ENCODE measurements at places on chromosomes 6 and 20.

GRCh38 chr6:23307516-23307915 is 738.1 kb downstream of the HDGFL1 start:
- no peak for DNase-seq

GRCh38 chr6:7390226-7390878 is 744 bp downstream of the RIOK1 start:
- no peak for DNase-seq

GRCh38 chr6:74554041-74554440 is 651.8 kb downstream of the COL12A1 start:
- no peak for DNase-seq

DNA sequence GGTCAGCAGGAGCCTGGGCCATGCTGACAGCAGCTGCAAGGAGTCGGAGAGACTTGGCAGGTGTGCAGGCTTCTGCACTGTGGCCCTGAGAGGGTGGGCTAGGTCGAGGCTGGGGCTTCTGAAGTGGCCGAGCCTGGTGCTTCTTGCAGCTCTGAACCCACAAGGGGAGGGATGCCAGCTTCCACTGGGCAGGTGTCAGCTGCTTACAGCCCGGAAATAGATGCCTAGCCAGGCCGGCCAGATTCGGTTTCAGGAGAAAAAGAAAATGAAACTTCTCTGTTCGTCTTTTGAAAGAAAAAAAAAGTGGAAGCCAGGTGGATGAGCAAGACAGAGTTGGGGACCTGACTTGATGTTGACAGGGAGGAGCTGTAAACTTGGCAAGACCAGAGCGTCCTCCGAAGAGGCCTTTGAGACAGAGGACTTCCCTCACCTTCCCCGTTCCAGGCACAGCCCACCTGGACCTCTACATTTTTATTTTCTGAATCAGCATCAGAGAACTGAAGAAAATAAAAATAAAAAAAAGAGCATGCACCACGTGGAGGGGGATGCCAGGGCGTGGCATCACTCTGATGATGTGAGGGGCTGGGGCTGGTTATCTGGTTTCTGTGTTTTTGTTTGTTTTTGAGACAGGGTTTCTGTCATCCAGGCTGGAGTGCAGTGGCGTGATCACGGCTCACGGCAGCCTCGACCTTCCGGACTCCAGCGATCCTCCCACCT is at the start of gene ZBP1:
Gene ZBP1 (minus strand): TSS at position 153 of the 717 bp plus-strand sequence. CDS start 131 bp downstream, at position 22.
- DNase-seq: peak; percentile 31

DNA sequence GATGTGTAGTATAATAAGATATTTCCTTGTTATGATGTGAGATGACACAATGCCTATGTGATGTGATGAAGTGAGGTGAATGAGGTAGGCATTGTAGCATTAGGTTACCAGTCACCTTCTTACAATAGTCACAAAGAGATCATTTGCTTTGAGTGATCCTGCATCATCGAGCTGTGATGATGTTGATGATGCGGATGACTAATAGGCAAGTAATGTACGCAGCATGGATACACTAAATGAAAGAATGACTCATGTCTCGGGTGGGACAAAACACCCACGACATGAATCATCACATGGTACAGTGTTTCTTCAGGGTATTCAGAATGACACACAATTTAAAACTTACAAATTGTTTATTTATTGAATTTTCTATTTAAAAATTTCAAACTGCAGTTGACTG is 806.3 kb upstream of the GJE1 start:
- peak; percentile 26 for DNase-seq

GRCh38 chr20:63641792-63642523 is 11.3 kb downstream of the STMN3 start:
- peak; percentile 97 for DNase-seq

GRCh38 chr6:158032354-158032733 is 50.7 kb downstream of the SYNJ2 start:
- DNase-seq: no peak

DNA sequence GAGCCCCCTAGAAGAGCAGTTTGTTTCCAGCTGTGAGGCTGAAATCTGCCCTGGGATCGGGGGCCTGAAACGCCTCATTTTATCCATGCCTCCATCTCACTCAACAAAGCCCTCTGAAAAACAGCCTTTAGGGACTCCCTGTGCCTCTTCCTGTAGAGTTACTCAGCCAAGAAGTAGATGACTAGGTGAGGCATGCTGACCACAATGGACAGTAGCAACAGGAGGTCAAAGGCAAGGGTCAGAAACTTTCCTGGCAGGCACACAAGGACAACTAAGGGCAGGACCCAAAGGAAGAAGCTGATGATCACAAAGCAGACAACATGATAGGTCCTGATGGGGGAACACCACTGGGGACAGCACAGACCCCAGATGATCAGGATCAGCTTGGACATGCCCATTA is 12.8 kb downstream of the MAS1L start:
- DNase-seq: no peak

- no peak for DNase-seq
Measured at GRCh38 chr20:7432612-7433011, 507.6 kb downstream of the HAO1 start.

GRCh38 chr6:132017942-132018341 is 66.8 kb upstream of the CCN2 start:
- DNase-seq: no peak

DNA sequence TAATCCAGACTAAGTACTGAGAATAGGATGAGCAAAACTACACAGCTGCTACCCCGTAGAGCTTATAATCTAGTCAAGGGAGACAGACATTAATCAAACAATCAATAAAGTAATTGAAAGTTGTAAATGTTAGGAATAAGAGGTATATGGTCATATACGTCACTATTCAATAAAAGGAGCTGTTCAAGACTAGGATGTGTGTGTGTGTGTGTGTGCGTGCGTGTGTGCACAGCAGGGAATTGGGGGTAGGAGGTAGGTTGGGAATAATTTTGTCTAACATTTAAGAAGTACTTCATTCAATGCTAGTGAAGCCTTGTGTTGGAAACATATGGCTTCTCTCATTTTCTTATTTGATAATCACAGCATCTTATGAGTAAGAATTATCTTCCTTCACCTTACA is 41.8 kb downstream of the SESN1 start:
- no peak for DNase-seq
